CD4-positive, CD25-positive, alpha-beta regulatory T cell (primary cell): ENCODE measurements at places on chromosomes 7 and 10. TPM values are rescaled to one million over a fixed set of nuclear protein-coding genes. Genes with fewer than 3 reads are reported as not detected.

- peak; percentile 70 for DNase-seq
Measured at GRCh38 chr10:119268871-119269506, 61.6 kb downstream of the GRK5 start.

The IFIT3 gene
- total RNA-seq, result 9.0 TPM

GRCh38 chr7:115047958-115048720 is 126.2 kb downstream of the MDFIC start:
- no peak for DNase-seq

GRCh38 chr7:117015258-117016184 is 62.2 kb downstream of the ST7 start:
- DNase-seq, result no peak

DNA sequence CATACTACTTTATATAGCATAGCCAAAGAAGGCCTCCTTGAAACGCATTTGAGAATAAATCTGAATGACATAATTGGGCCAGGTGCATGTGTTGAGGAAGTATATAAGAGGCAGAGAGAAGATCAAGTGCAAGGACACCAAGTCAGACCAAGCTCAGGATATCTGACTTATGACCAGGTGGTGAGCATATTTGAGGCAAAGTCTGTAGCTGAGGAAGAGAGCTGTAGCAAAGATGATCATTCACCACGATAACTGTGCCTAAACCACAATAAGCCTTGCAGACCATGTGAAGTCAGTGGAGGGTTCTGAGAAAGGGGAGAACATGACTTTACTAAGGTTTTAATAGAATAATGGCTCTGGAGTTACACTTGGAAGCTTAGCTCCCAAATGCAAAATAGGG is 292.3 kb downstream of the SORCS1 start:
- no peak for DNase-seq

GRCh38 chr10:79417266-79417665 is 28.2 kb downstream of the ZCCHC24 start:
- DNase-seq, result no peak

The ST8SIA6 gene
- 10.8 TPM for total RNA-seq

The GTPBP10 gene
- total RNA-seq, result 27.2 TPM

- DNase-seq, result no peak
Measured at GRCh38 chr7:132145466-132145865, 430.8 kb downstream of the PLXNA4 start.

- no peak for DNase-seq
Measured at GRCh38 chr10:71283410-71283809, 35.6 kb upstream of the SLC29A3 start.

DNA sequence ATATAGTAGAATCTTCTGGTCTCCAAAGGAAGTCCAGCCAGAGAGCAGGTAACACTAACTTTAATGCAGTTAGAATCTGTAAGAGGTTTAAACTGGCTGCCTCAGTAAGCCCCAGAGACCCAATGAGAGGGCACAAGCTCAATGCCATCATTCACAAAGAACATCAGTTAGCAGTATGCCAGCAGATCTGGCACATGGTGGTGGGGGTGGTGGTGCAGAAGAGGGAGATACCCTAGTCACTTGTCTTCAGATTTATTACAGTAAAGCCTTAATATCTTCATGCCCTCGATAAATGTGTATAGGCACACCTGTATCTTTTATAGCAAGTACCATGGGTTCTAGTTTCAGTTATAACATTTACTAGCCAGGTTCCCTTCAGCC is 86.2 kb downstream of the SORBS1 start:
- no peak for DNase-seq
